ENCODE measurements at places on chromosomes 12 and 14.
A peak's percentile ranks its signal among the peaks of the same experiment; 100 is the strongest.

DNA sequence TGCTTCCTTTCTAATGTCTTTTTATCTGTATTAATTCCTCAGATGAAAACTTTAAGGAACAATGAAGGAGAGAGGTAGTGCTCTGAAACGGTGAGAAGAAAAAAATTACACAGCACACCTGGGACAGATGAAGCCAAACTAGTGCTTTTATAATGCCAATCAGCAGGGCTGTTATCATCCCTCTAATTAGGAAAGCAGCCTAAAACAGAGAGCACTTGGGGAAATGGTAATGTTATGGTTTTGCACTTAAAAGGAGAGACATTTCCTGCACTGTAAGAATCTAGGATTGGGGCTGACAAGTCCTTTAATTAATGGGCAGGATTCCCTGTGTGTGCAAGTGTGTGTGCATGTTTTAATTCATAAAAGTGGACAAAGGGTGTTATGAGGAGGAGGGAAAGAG is 4.8 kb upstream of the LMO3 start:
- no peak overlapping the region for H3K27ac ChIP-seq
- no peak overlapping the region for H3K4me3 ChIP-seq
- H3K27me3 ChIP-seq = peaks cover 34% of the 10 kb centered on the region
- no peaks in the 10 kb centered on the region for H3K36me3 ChIP-seq

GRCh38 chr12:41188058-41188840 is at the start of gene PDZRN4:
Gene PDZRN4 (plus strand): TSS chr12:41188320.
- H3K27ac ChIP-seq = no peak within 1 kb of the TSS
- H3K27me3 ChIP-seq = peaks cover 35% of the 10 kb centered on the region
- no peak within 1 kb of the TSS for H3K4me3 ChIP-seq
- H3K4me1 ChIP-seq = peaks cover 2% of the 10 kb centered on the region
- DNase-seq = no peak

DNA sequence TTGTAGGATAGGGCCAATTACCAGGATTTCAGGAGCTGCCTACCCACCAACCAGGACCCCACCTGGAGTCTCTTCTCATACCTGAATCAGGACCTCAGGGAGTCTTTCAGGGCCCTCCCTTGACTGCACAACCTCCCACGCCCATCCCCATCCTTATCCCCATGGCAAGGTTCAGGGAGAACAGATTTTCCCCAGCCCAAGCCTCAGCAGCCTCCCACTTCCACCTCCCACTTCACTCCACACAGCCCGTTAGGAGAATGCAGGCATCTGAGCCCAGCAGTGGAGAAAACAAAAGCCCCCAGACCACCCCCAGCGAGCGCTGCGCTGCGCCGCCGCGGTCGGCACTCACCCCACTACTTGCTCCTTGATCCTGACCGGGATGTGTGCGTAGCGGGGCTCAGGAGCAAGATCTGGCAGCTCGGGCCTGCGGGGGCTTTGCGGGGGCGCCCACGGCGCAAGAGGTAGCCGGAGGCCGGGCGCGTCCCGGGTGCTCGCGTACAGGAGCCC is 1.4 kb downstream of the B4GALNT1 start:
- H3K4me3 ChIP-seq = peak overlapping the region; percentile 63
- no peak overlapping the region for H3K27ac ChIP-seq

DNA sequence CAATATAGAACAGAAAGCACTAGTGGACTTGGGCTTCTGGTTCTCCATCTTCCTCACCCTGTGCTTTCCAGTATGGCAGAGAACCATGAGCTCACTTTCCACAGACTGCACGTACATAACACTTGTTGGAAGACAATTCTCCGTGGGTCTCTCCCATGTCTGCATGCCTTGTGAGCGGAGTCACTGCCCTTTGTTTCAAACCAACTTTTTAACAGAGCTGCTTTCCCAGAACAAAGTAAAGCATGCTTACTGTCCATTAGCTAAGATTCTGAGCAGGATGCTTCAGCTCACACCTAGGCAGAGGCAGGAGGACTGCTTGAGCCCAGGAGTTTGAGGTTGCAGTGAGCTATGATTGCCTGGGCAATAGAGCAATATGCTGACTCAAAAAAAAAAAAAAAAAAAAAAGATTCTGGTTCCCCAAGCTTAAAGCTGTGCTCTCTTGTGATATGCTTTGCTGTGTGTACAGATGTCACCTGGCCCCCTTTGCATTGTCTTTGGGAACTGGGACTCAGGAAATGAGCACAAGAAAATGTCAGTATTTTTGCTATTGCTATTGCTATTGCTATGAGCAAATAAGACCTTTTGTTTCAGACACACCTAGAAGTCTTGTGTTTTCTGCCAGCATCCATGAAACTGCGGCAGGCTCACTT is 54.6 kb upstream of the PTGR2 start:
- no peak overlapping the region for H3K27ac ChIP-seq
- no peaks in the 10 kb centered on the region for H3K36me3 ChIP-seq
- H3K4me3 ChIP-seq = no peak overlapping the region
- H3K27me3 ChIP-seq = no peaks in the 10 kb centered on the region

GRCh38 chr12:116556964-116557698 is 2.0 kb upstream of the MAP1LC3B2 start:
- H3K27ac ChIP-seq = peak overlapping the region; percentile 0
- H3K4me3 ChIP-seq = no peak overlapping the region
- H3K36me3 ChIP-seq = peaks cover 9% of the 10 kb centered on the region
- peaks cover 17% of the 10 kb centered on the region for H3K27me3 ChIP-seq
- H3K4me1 ChIP-seq = peaks cover 33% of the 10 kb centered on the region

GRCh38 chr12:116880817-116881324 is 370 bp downstream of the HRK start:
- peak overlapping the region; percentile 44 for H3K4me3 ChIP-seq
- no peaks in the 10 kb centered on the region for H3K36me3 ChIP-seq
- H3K27ac ChIP-seq = no peak overlapping the region
- DNase-seq = peak; percentile 31
- H3K4me1 ChIP-seq = peaks cover 31% of the 10 kb centered on the region

GRCh38 chr12:14694970-14695369 is 1.4 kb downstream of the GUCY2C start:
- no peak overlapping the region for H3K4me3 ChIP-seq
- no peaks in the 10 kb centered on the region for H3K36me3 ChIP-seq
- H3K27me3 ChIP-seq = no peaks in the 10 kb centered on the region

DNA sequence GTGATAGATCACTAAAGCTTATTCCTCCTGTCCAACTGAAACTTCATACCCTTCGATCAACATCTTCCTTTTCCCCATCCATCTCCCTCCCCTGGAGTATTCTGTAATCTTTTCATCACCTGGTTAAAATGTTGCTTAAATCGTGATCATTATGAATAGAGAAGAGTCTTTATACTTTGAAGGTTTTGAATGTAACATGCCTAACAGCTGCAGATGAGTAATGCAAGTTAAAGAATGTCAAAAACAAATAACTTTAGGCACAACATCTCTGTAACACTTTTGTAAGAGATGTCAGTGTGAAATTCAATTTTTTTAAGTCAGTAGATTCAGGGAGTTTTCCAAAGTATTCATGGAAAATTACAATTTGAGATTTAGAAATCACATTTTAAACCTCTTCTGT is 25.0 kb downstream of the RXYLT1 start:
- DNase-seq = no peak
- H3K27me3 ChIP-seq = no peaks in the 10 kb centered on the region
- no peak overlapping the region for H3K27ac ChIP-seq
- H3K4me3 ChIP-seq = no peak overlapping the region
- H3K4me1 ChIP-seq = no peaks in the 10 kb centered on the region

DNA sequence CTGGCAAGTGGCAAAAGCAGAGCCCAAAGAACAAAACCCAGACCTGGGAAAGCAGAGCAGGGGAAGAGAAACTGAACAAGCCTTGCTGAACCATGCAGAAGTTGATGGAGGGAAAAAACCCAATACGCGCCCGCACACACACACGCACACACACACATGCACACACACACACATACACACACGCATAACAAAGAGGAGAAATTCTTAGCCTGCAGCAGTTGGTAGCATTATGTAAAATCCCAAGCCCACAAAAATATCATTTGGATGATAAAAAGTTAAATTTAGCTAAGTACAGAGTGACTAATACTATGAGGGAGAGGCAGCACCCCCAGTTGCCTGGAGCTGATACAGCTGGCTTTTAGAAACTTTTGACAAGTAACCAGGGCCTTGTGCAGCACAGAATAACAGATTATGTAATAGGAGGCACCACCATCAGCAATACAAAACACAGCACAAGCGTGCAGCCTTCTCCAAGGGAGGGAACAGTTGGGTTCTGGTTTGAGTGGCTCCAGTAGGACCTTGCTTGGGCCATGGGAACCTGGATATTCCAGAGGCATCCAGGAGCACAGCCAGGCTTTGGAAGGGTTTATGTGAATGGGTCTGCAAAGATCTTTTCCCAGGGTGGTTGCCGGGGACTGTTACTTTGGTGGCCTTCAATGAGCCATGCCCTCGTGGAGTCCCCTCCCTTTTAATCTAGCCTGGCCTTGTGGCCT is 35.3 kb downstream of the PITPNM2 start:
- no peak overlapping the region for H3K27ac ChIP-seq
- no peaks in the 10 kb centered on the region for H3K27me3 ChIP-seq
- H3K36me3 ChIP-seq = no peaks in the 10 kb centered on the region
- H3K4me3 ChIP-seq = no peak overlapping the region
- H3K4me1 ChIP-seq = peaks cover 14% of the 10 kb centered on the region

GRCh38 chr12:92568691-92569090 is 134.1 kb upstream of the PLEKHG7 start:
- peaks cover 27% of the 10 kb centered on the region for H3K36me3 ChIP-seq
- H3K27ac ChIP-seq = no peak overlapping the region
- H3K4me3 ChIP-seq = no peak overlapping the region
- no peak for DNase-seq
- peaks cover 24% of the 10 kb centered on the region for H3K4me1 ChIP-seq
- no peaks in the 10 kb centered on the region for H3K27me3 ChIP-seq
